Stimulated activated CD4-positive, alpha-beta T cell treated with anti-CD3 and anti-CD28 coated beads, Interleukin-12 subunit alpha, Interleukin-12 subunit beta, amount 100 ng/mL, for 4 hours (primary cell): ENCODE measurements at places on chromosomes 1 and 21.

GRCh38 chr1:67604778-67605177 is 80.2 kb upstream of the GADD45A start:
- DNase-seq = no peak

DNA sequence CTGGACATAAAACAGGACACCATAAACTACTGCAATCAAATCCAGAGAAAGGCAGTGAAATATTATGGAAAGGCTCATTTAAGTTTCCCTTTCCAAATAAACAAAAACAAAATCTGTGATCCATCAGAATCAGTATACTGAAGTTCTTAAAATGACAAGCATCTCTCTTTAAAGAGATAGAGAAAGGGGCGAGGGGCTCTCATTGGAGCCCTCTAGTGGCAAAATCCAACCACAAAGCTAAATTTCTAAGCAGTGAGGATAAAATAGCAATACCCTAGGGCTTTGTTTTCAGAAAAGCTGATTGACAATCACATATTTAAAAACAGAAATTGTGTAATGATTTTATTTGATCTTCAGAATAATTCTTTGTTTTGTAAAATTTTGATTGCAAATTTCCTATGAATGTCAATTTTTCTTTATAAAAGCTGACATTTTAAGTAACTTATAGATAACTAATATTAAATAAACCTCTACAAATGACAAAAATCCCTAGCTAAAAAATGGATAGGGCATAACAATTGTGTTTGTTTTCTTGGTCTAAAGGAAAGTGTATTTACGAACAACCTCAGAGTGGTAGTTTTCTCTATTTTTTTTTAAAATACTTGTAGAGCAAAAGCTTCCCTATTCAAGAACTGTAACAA is 138.2 kb downstream of the COL24A1 start:
- DNase-seq = no peak

GRCh38 chr1:222372221-222372620 is 175.7 kb downstream of the HHIPL2 start:
- DNase-seq = no peak

DNA sequence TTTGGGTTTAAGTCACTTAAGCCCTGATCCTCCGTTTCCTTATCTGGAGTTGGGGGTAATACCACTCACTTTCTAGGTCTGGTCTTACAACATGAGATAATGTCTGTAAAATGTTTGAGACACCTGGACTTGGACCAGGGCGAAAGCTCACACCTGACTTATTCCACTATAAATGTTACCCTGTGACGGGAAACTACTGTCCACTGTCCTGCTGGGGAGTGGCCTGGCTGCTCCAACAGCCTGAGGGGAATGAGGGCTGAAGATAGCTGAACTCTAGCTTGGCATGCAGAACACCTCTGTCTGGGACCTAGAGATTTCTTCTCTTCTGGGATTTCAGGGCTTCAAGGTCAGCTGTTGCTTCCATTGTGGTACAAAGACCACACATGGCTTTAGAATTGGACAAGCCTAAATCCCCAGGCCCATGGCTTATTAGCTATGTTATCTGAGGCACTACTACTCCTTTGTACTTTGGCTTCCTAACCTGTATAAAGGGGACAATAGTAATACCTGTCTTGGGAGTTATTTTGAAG is 9.5 kb upstream of the A3GALT2 start:
- no peak for DNase-seq

GRCh38 chr21:41210426-41211059 is 42.6 kb downstream of the BACE2 start:
- DNase-seq = no peak

- no peak for DNase-seq
Observed at GRCh38 chr1:15442759-15443158, 4.5 kb downstream of the CTRC start.

- no peak for DNase-seq
Observed at GRCh38 chr1:180662709-180663108, 30.9 kb downstream of the XPR1 start.

DNA sequence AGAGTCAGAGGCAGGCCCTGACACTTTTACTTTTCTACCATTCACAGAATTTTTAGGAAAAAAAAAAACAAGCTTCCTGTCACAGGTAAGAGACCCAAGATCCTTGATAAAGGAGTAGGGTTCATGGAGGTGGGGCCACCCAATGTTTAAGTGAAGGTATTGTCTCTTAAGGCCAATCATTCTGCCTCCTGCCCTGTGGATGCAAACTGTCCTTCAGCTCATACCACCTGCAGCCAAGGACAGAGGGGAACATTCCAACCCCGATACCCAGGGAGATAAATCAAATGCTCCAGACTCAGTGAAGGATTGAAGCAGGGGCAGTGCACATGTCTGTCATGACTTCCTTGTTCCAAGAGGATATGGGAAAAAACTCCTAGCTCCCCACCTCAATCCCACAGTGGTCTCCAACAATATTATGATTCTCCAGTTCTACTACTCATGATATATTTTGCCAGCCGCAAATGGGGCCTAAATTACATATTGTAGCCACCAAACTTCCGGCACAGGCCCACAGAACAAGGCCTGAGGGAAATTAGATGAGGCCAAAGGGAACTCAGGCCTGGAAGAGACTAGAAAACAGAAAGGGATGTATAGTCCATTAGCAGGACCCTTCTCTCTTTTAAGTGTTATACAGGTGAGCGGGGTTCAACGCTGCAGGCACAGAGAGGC is 59.5 kb downstream of the TRABD2B start:
- no peak for DNase-seq

DNA sequence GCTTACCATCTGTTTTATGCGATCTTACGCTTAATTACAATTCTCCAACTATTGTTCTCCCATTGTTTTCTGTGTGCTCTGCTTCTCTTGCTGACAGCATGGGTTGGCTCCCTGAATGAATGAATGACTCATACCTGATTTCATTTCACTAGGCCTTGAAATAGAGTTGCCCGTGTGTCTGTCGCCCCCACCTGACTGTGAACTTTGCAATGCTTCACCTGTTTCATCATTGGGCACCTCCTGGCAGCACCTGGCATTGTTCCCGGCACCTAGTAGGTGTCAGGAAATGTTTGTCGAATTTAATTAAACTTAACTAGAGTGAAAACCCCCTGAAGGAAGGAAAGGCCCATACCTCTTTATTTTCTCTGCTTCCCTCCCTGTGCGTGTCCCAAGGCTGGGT is 120.5 kb upstream of the KLHDC7A start:
- no peak for DNase-seq

DNA sequence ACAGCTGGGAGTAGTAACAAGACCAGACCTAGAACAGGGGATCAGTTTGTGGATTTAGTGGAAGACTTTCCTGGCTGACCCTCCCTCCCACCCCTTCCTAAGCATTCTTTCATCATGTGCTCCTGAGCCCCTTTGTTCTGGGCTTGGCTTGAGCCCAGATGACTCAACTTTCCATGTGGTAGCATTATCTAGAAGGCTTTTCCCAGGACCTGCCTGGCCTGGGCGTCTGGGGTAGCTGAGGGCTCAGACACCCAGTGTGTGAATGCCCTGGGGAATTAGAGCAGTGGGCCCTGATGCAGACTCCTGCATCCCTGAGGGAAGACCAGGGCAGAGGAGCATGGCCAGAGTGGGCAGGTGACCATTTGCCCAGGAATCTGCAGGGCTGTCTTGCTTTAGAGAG is 44.1 kb upstream of the TSPAN2 start:
- DNase-seq = no peak

GRCh38 chr1:186722711-186723309 is 42.6 kb upstream of the PTGS2 start:
- DNase-seq = no peak

GRCh38 chr1:59290193-59290949 is 6.5 kb upstream of the FGGY start:
- no peak for DNase-seq

DNA sequence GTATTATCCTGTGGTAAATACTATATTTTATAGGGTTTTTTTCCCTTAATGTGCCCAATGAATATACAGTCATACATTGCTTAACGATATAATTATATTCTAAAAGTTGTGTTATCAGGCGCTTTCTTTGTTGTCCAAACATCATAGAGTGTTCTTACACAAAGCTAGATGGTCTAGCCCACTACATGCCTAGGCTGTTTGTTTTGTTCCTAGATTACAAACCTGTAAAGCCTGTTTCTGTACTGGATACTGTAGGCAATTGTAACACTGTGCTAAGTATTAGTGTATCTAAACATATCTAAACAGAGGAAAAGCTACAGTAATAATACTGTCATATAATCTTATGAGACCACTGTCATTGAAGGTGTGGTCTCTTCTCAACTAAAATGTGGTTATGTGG is 242.6 kb upstream of the C1orf105 start:
- DNase-seq = no peak

DNA sequence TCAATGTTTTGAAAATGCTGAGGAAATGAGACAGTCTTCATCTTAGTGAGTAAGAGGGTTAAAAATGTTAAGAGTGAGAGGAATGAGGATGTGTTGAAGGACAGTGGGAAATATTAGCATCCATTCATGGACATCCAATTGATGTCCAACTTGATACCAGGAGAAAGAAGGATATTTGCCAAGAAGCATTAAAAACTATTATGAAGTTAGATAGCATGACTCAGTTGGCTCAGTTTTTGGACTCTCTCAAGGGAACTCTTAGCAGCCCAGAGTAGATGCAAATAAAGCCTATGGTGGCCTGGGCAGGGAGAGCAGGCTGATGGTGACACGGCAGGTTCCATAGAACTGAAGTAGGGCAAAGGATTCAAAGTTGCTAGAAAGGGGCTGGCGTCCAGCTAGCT is 171.0 kb downstream of the ZZZ3 start:
- DNase-seq = no peak

DNA sequence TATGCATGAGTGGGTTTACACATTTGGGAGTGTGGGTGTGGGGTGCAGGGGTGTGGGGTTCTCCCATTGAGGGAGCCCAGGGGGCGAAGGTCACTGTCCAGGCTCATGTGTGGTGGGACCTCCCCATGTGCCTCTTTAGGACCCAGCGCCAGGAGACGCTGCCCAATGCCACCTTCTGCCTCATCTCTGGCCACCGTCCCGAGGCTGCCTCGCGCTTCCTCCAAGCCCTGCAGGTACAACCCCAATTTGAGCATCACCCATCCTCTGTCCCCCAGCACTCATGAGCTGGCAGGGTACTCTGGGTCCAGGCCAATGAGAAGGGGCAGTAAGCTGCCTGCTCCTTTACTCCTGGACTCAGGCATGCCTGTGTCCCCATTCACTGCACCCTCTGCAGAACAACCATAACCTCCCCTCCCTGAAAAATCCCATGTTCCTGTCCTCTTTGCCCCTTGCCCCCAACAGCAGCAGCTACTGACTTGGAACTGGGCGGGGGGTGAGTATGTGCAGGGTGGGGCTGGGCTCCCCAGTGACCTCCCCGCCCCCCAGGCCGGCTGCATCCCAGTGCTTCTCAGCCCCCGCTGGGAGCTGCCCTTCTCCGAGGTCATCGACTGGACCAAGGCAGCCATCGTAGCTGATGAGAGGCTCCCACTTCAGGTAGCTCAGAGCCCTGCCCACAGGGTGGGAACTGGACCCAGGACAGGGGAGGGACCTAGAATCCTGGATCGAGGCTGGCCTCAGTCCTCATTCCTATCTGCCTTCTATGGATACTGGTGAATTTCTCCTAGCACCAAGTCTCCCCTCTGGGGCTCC is 7.7 kb downstream of the EXTL1 start:
- DNase-seq = no peak
